Tongue (tissue), 3 donors: ENCODE measurements at places on chromosomes 2 and 18. TPM values are rescaled to one million over a fixed set of nuclear protein-coding genes. Genes with fewer than 3 reads are reported as not detected.

DNA sequence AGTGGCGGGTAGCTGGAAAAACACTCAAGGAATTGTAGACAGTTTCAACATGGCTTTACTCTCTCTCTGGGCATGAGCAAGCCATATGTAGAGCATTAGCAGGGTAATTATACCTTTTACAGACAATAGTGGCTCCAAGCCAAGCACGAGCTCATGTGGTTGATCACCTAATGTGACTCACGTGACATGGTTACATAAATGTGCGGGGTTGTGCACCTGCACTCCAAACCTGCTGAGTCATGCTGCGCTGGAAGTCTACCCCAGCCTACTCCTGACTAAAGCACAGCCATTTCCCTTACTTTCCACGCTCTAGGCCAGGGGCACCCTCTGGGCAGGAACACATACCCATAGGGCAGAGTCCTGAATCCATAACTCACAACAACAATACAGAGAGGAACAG, 232.8 kb downstream of the MBD5 start:
- DNase-seq, result no peak

DNA sequence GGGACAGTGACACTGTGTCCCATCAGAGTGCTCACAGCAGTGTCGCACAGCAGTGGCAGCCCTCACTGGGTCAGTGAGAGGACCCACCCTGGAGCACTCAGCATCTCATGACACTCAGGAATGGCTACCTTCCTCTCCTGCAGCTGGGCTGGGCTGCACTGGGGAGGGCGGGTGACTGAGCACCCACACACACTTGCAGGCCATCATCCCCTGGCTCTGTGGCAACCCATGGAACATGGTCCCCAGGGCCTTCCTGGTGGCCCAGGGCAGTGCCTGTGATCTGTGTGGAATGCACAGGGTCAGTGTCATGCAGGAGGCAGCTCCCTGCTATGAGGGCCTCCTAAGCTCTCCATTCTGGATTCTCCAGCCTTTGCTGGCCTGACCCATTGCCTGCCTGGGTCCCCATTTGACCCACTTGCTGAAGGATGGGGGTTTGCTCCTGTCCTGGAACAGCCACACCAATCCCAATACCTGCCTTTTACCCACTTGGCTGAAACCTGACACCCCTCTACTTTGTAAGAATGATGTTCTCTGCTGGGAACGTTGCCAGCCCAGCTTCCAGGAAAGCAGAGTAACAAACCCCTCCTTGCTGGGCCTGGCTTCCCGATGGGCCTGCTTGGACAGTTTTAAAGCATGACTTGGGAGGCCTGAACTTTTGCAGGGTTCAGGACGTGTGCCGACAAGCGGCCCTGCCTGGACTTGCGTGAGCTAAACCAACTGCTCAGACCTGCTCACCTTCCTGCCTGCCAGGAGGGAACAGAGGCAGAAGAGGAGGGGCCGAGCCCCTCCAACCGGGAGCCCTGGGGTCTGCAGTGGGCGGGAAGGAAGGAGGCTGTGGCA, 13.7 kb downstream of the HS6ST1 start:
- DNase-seq, result peak; percentile 96

DNA sequence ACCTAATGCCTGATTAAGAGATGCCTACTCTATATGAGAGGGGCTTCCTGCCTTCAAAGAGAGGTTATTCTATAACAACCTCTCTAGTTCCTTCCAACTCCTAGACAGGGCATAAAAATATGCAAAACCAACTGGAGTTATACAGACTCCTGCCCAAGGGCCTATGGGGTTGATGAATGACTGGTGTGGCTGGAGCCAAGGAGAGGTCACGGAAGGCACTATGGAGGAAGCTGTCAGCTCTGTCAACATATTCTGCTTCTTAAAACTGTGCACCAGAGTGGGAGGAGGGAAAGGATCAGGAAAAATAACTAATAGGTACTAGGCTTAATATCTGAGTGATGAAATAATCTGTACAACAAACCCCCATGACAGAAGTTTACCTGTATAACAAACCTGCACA, 120.9 kb upstream of the CDC42EP3 start:
- no peak for DNase-seq

DNA sequence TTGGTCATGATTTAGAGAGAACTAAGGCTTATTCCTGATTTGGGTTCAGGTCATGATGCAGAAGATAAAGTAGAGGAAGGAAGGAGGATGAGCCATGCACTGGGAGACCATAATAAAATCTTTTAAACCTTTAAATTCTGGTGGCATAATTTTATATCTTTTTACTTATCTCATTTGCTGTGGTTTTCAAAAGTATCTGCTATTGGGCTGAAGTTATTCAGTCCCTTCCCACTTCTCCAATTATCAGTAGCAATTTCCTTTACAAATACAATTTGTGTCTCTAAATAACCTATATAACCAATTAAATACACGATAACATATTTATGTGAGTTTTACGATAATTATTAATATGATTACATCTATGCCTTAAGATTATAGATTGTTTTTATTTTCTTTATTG, 194.8 kb upstream of the SLC8A1 start:
- no peak for DNase-seq

RMND5A gene
- 76.5 TPM for total RNA-seq

DNA sequence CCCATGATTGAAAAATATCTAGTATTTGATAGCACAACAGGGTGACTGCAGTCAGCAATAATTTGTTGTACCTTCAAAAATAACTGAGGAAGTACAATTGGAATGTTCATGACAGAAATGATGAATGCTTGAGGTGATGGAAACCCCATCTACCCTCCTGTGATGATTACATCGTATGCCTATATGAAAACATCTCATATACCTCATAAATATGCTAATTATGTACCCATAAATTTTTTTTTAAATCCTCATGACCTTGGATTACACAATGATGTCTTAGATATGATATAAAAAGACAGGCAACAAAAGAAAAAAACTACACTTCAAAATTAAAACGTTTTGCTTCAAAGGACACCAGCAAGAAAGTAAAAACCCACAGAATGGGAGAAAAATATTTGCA, 1.4 kb upstream of the POLR1B start:
- no peak for DNase-seq
